Head of caudate nucleus (tissue), 42 donors: ENCODE measurements at places on chromosomes 5 and 9.

DNA sequence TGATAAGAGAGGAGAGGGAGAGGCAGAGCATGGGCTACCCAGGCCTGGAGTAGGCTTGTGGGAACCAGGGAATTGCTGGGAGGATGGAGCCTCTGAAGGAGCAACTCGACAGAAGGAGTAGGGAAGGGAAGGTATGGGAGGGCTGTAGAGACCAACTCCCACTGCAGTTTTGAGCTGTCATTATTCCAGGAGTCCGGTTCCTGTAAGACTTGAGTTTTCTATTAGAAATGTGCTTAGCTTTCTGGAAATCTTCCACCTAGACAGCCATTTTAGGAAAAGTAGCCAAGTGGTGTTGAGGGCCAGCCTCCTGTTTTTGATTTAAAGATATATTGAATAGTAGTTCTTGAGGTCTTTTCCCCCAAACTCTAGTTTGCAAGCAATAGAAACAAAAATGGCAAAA lies 323.5 kb downstream of the LRRC70 start:
- no peak for DNase-seq

DNA sequence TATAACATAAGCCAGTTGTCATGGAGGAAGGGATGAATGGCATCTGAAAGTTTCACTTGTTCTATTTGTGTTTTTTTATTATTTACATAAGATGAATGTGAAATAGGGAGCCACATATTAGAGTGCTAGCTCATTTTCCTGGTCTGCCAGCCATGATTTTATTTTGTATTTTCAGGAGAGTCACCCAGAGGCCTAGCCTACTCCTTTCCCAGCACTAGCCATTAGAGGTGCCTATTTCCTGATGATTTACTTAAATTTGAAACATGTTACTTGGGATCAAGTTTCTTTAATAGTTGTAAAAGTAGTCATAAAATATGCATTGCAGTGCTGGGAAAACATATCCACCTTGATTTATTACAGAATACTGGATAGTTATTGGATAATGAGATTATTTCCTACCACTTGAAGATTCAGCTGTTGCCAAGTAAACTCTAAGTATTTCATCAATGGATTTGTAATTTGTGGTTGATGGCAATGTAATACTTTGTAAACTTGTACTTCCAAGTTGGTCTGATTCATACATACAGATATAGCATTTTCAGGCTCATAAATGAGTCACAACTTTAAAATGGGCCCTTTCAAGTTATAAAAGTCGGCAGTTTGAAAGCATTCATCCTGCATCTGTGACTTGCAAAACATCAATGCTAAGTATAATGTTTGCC lies 50.8 kb downstream of the KCNN2 start:
- DNase-seq, result no peak

DNA sequence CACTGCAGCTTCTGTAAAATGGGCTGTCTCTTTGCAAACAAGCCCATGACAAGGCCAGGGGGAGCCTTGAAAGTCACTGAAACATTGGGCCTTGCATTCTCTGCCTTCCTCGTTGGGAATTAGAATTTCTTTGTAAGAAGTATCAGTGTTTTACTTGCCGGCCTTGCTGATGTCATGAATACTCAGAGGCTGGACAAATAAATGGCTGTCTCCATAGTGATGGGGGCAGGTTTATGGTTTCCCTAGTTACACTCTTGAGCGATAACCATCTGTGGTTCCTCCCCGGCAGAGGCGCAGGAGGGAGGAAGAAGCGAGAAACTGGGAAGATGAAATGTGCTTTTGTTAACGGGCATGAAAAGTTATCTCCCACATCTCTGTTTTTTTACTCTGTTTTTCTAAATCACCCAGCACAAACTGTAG lies 272.7 kb upstream of the PANK3 start:
- DNase-seq, result no peak

DNA sequence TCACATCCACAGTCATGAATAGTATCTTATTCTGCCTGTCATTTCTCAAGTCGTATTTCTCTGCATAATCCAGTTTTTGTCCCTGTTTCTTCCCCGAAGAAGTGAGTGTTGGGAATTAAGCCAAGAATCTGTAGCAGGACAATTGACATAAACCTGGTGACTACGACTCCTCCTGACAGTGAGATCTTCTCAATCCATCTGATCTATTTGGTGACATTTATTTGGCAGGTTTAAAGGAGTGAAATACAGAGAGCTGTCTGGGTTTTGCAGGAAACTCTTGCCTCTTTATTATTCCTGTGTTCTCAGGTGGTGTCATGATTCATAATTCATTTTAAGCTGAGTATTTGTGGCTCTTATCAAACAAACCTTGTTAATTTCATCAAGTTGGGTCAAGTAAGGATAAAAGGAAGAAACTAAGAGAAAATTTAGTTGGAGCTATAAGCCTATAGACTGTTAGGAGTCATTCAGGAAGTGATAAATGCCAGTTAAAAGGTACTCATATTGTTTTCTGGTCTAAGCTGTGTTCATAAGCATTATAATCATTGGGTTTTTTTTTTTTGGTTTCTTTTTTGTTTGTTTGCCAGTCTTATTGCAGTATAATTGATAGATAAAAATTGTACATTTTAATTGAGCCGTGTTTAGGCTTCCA lies 95.9 kb upstream of the PCSK1 start:
- no peak for DNase-seq

GRCh38 chr5:166123717-166124116 lies 2167.7 kb upstream of the WWC1 start:
- DNase-seq, result no peak

DNA sequence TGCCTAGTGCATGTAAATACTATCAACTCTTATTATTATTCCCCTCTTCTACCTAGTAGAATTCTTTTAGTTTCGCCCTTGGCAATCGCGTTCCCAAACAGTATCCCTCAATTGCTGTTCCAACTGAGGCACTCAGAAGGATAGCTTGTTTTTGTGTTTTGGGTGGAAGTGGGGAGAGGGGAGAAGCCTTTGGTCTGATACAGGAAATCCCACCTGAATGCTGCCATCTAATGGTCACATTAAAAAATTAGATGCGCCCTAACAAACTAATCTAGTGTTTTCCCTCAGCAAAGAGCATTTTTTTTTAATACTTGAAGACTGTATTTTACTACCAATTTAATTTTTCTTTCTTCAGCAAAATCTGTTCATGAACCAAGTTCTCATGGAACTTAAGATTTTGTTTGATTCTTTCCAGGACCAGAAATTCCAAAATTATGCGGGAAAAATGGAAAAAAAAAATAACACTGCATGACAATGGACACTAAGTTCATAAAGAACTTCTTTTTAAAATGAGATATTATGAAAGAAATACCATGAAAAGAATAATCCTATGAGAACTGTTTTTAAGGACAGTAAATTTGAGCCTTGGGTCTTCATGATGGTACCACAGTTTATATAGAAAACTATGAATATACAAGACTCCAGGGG lies 22.2 kb upstream of the GLDC start:
- peak; percentile 16 for DNase-seq

- no peak for DNase-seq
These were observed 152.4 kb downstream of the RAPGEF6 start for GRCh38 chr5:131482617-131483016.

GRCh38 chr9:98658951-98659351 lies 49.8 kb downstream of the GABBR2 start:
- no peak for DNase-seq

GRCh38 chr5:91225848-91226686 lies 157.1 kb downstream of the ARRDC3 start:
- DNase-seq, result peak; percentile 14

DNA sequence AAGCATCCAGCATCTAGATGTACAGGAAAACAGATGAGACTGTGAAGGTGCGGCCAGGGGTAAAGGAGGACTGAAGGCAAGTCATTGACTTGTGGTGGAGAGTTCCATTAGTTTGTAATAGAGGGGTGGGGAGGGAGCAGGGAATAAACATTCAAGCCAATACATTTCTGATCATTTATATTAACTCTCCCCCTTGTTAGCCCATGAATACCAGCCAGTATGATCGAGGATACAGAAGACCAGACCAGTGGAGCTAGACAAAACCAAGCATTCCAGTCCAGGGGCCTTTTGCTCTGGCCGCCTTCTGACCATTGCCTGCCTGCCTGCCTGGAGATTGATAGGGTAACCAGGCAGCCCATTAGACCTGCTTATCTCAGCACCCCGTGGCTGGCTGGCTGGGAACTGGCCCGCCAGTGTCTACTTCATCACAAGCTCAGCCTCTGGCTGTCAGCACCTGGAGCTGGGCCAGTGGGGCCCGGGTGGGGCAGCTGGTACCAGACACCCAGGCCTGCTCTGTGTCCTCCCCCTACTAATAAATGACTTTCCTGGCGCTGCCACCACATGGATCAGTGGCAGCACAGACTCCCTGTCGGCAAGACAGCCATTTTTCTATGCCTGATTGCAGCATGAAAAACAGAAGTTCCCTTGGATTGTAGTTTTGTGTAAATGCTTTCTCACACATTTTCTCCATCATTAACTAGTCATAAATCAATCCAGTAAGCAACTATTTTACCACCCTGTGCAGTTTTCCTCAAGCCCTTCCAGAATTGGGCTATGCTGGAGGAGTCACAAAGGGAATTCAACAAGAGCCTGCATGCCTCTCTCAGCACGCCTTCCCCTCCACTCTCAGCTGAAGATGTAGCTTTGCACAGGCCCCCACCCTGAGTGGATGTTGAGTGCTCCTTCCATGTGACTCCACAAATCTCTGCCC lies 181.3 kb downstream of the SNCAIP start:
- no peak for DNase-seq

- no peak for DNase-seq
These were observed 51.7 kb downstream of the NUP155 start for GRCh38 chr5:37319037-37319782.

GRCh38 chr5:135216471-135217343 lies 182.3 kb downstream of the MACROH2A1 start:
- DNase-seq, result no peak

- DNase-seq, result peak; percentile 56
These were observed 1.3 kb downstream of the GPR150 start for GRCh38 chr5:95620870-95621838.

GRCh38 chr5:10046676-10047075 lies 203.0 kb downstream of the ATPSCKMT start:
- DNase-seq, result no peak

DNA sequence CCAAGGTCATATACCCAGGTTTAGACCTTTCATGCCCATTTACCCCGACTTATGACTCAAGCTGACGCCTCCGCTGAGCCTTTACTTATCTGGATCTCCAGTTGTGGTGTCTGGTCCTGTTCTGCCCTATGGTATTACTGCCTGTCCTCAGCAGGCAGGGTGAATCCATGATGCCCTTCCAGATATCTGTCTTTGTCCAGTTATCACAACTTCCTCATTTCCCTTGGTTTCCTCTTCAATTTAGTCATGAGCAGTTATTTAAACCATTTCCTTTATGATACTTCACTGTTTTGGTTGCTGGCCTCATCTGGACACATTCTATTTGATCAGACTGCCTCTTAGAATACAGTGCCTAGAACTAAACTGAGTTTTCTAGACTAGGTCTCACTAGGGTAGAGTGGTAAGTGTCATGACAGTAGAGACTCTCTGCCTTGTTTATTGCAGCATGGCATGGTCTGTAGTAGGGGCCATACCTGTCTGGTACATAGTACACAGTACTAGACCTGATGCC lies 93.3 kb downstream of the MELK start:
- DNase-seq, result no peak

- no peak for DNase-seq
These were observed 116.0 kb downstream of the GOLPH3 start for GRCh38 chr5:32058101-32058500.

- no peak for DNase-seq
These were observed 272.7 kb downstream of the AGTPBP1 start for GRCh38 chr9:85469041-85469440.
